ENCODE measurements at places on chromosomes 5 and 9.

GRCh38 chr9:133460405-133461175 is 812 bp downstream of the CACFD1 start:
- no peak for DNase-seq

GRCh38 chr5:137573376-137573775 is 74.2 kb upstream of the SPOCK1 start:
- DNase-seq, result no peak

DNA sequence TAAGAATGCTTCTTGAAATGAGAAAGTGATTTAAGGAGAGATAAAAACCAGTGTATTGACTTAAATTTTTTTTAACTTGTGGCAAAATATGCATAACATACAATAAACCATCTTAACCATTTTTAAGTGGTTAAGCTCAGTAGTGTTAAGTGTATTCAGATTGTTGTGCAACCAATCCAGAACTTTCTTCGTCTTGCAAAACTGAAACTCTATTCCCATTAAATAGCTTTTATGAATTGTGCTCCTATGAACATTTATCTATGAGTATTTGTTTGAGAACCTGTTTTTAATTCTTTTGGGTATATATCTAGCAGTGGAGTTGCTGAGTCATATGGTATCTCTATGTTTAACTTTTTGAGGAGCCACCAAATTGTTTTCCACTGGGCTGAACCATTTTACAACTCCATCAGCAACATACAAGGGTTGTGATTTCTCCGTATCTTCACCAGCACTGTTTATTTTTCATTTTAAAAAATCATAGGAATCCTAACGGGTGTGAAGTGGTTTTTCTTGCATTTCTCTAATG is 76.6 kb upstream of the ACTBL2 start:
- DNase-seq, result no peak

- DNase-seq, result no peak
Observed at GRCh38 chr5:41539454-41539853, 29.1 kb upstream of the PLCXD3 start.

- no peak for DNase-seq
Observed at GRCh38 chr5:179326122-179326927, 18.9 kb downstream of the ADAMTS2 start.

GRCh38 chr5:23820765-23821471 is 313.5 kb downstream of the PRDM9 start:
- no peak for DNase-seq

- no peak for DNase-seq
Observed at GRCh38 chr5:146734936-146735577, 143.5 kb downstream of the PPP2R2B start.

GRCh38 chr5:99640646-99641045 is 711.8 kb upstream of the CHD1 start:
- DNase-seq, result no peak

DNA sequence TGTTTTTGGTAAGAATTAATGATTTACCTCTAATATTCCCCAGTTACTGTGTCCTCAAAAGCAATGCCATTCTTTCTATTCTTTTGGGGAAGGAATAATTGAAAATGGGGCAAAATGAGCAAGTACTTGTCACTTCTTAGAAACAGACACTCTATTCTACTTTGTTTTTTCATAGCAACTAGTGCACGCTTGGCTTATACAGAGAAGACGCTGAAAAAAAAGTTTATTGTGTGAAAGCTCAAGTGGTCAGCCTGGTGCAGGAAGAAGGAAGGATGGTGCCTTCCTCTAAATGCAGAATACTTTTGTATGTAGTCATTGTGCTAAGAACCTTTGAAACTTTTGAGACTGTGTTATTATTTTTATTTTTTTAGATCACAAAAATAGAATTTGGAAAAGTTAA is 29.6 kb downstream of the ANKDD1B start:
- DNase-seq, result no peak

GRCh38 chr9:123324767-123325183 is 31.2 kb upstream of the CRB2 start:
- DNase-seq, result no peak

DNA sequence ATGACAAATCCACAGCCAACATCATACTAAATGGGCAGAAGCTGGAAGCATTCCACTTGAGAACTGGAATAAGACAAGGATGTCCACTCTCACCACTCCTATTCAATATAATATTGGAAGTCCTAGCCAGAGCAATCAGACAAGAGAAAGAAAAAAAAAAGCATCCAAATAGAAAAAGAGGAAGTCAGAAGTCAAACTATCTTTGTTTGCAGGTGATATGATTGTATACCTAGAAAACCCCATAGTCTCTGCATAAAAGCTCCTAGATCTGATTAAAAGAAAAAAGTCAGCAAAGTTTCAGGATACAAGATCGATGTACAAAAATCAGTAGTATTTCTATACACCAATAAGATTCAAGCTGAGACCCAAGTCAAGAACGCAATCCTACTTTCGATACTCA is 66.1 kb downstream of the OSMR start:
- DNase-seq, result no peak

DNA sequence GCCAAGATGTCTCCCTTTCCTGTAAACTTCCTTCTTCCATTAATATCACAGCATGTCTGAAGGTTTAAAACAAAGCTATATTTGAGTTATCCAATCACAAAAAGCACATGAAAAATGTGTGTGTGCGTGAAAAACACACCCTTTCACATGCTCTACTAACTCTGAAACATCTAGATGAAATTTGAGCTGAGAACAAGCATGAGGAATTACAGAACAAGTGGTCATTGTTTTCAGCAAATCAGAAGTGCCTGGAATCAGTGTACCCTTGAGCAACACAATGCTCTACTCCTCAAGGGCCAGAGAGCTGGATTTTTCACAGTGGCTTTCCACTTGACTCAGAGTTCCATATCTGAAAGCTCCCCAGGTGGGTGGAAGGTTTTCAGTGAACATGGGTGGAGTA is 255.9 kb downstream of the PSAT1 start:
- no peak for DNase-seq

Data from activated T-cell treated with anti-CD3 and anti-CD28 coated beads, Interleukin-2, amount 50 U/mL, for 48 hours (primary cell).